Skin of body (tissue), 3 donors: ENCODE measurements at places on chromosomes 1 and 21. TPM values are rescaled to one million over a fixed set of nuclear protein-coding genes. Genes with fewer than 3 reads are reported as not detected.

REN gene
- 0.30 TPM for total RNA-seq

HRNR gene
- not detected for total RNA-seq

UMODL1 gene
- under 0.01 TPM for total RNA-seq

C1orf87 gene
- 0.20 TPM for total RNA-seq

CCDC27 gene
- not detected for total RNA-seq

- DNase-seq, result no peak
These were observed 13.8 kb upstream of the SFN start for GRCh38 chr1:26848941-26849774.

DNA sequence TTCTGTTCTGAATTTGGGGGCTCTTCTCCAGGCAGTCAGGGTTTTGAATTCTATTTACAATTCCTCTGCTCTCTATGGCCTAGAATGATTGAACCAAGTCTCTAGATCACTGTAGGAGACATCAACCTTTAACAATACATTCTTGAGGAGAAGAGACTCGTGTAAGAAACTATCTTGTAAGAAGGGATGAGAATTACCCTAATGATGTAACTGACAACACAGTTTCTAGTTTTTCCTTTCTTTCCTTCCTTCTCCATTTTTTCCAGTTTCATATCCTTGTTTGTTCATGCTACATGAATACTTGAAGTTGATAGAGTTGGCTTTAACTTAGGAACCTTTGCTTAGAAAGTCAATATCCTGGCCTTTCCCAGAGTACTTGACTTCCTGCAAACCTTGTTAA is 1.3 kb upstream of the ATP1A1 start:
- DNase-seq, result no peak

GRCh38 chr1:198337886-198338285 is 181.1 kb downstream of the NEK7 start:
- no peak for DNase-seq

DNA sequence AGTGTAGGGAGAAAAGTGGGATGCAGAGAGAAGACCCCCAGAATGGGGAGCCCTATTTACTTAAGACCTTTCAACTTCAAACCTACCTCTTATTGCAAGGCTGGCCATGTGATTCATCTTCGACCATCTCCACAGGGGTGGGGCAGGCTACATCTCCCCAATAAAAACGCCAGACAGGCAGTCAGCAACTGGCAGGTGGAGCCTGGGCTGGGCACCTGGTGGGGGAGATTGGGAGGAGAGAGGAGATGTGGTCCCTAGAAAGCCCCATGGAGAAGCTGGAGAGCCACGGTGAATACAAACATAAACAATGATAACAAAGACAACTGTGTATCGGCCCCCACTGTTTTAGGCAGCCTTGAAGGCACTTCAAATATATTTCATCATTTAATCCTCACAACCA is 336.7 kb upstream of the PROX1 start:
- DNase-seq, result no peak

DNA sequence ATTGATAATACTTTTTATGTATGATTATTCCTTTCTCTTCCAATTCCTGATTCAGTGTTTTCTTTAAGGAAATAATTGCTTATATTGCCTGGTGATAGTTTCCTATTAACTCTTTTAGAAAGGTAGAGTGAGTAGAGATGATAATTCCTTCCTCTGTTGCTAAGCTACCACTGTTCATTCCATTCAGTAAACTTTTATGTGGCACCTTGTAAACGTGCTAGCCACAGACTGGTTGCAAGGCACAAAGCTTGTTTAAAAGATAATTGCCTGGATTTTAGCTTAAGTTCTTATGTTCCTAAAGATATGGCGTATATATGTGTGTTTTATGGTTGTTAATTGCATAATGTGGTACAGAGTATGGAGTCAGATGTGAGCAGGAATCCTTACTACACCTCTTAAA is 3.2 kb downstream of the ZFYVE9 start:
- DNase-seq, result no peak

DNA sequence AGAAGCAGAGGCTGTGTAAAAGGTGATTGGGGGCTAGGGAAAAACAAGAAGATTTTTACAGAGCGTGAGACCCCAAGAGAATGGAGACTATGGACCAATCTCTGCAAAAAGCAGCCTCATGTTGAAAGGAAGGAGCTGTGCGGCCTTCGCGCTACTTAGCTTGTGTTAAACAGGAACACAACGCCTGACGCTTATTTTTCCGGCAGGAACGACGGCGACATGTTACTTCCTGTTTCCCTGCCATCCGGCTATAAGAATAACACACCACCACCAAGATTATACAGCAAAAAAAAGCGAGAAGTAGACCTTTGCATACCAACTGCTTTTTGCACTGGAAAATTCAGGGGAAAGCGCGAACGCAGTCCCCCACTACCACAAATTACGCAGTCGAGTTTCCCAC is 272.7 kb downstream of the FAM72C start:
- no peak for DNase-seq

DNA sequence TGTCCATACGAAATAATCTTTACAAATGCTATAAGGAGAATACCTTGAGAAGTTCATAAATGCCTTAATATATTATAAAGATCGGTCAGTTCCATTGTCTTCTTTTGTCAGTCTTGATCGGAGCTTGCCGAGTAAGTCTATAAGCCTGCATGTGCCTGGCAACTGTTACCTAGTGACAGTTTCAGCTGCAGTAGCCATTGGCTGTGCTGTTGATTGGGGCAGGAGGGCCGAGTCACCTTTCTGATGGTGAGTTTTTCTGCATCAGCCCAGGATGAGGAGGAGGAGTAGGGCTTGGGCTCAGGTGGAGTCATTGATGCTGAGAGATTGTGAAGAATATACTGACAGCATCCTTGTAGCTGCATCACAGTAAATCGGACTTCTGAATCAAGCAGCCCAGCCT is 1.9 kb upstream of the GPR52 start:
- DNase-seq, result no peak

DNA sequence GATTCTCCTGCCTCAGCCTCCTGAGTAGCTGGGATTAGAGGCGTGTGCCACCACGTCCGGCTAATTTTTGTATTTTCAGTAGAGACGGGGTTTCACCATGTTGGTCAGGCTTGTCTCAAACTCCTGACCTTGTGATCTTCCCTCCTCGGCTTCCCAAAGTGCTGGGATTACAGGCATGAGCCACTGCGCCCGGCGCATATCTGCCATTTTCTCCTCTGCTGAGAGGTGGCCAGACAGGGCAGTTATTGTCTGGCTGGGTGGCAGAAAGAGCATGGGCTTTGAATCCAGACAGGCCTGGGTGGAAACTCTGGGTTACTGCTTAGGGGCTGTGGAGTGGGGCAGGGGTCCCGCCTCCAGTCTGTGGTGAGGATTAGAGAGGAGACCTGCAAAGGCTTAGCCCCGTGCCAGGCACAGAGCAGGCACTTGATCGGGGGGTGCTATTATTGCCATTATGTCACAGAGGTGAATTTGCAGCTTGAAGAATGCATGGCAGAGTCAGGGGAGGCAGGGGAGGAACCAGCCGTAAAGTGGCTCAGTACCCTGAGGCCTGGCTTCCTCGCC is 73.9 kb downstream of the MAN1C1 start:
- no peak for DNase-seq

DNA sequence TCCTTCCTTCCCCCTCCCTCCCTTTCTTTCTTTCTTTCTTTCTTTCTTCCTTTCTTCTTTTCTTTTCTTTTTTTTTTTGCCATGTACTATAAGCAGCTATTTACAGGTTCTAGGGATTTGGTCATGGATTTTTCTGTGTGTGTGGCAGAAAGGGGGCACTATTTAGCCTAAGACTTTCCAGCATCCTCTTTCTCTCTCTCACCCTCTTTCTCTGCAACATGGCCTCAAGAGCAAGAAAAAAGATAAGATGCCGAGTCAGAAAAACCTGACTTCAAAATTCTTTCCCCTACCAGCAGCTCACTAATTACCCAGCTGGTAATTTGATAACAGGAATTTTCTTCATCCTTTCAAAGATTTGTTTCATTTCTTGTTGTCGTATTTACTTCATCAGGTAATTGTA is 458.3 kb upstream of the ADAMTS5 start:
- no peak for DNase-seq

DNA sequence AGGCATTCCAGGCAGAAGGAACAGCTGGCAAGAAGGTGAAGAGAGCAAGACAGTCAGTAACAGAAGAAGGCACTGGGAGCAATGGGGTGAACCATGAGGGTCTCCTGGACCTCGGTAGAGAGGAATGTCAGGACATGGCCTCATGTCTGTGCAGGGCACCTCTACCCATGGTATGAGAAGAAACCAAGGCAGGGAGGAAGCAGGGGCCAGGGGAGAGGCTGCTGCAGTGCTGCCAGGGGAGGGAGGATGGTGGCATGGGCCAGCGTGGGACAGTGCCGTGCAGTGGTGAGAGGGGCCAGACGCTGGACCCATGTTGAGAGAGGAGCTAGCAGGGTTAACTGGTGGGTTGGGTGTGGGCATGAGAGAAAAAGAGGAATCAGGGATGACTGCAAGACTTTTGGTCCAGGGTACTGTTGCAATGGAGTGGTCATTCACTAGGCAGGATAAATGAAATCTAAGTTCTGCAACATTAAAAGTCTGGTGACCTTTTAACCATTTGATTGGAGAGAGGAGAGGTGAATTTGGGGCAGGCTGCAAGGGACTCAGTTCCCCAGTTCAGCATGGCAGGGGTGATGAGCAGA is 577.6 kb downstream of the MATN1 start:
- no peak for DNase-seq

GRCh38 chr1:78619803-78620579 is at the start of gene IFI44L:
TSS of gene IFI44L (plus strand) at chr1:78620448. CDS start at chr1:78627916, 7,468 bp downstream.
- DNase-seq, result peak; percentile 44

- DNase-seq, result no peak
These were observed 62.6 kb upstream of the MACF1 start for GRCh38 chr1:39141925-39142324.

GRCh38 chr1:177799746-177800145 is 170.1 kb downstream of the SEC16B start:
- DNase-seq, result no peak

GRCh38 chr1:169784102-169784501 is 10.6 kb downstream of the METTL18 start:
- no peak for DNase-seq
